Hippocampal formation (tissue), 2 donors: ENCODE measurements at places on chromosomes 4 and X.

- no peak for DNase-seq
These were observed 30.8 kb downstream of the NDNF start for GRCh38 chr4:121041307-121042090.

- DNase-seq = no peak
These were observed 152.2 kb upstream of the PPARGC1A start for GRCh38 chr4:24042094-24042493.

DNA sequence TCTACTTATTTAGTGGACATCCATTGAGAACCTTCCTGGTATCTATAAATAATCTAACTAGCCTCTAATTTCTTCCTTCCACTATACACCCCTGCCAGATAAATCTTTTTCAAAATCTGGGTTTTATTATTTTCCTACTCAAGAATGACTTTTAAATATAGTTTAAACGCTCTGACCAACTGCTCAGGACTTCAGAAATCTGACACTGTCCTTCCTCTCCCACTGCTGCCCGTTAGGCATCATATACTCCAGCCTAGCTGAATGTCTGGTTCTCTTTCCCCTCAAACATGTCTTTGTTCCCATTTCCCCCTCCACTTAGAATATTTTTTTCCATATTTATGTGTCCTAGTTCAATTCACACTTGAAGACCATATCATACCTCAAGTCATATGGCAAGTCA is 35.2 kb upstream of the CBLL2 start:
- DNase-seq = no peak

DNA sequence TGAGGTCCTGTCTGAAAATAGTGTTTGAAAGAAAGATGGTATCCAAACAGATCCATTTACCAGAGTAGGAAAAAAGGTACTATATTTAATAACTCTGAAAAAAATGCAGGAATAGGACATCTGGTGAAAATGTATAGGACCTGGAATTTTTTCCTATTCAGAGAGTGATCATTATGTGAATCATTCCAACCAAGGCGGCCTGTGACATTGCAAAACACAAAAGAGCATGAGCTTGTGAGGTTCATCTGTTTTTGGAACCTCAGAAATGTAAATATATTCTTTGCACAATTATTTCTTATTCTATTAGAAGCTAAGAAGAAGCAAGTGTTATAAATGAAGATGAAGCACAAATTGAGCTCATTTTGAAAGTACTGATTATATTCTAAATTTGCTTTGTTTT is 2.0 kb downstream of the C4orf51 start:
- no peak for DNase-seq

- no peak for DNase-seq
These were observed 805.3 kb upstream of the TENM3 start for GRCh38 chr4:181437895-181438294.
